ENCODE measurements at places on chromosomes 5 and 9.

GRCh38 chr9:92393686-92394085, 10.7 kb downstream of the OGN start:
- DNase-seq: no peak

DNA sequence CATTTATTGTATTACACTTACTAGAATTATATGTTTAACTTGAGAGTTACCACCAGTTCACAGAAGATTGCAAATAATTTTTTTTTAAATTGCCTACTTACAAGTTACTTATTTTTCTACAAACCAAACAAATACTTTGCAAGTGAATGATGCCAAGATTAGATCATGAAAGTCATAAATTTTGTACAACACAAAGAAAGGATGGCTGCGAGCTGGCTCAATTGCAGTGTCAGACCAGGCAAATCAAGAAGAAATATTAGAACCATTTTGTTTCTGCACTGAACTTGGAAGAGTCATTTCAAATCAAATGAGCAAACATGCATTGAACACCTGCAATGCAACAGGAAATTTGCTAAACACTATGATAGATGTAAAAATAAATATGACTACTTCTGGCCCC, 97.3 kb downstream of the PLCXD3 start:
- no peak for DNase-seq

DNA sequence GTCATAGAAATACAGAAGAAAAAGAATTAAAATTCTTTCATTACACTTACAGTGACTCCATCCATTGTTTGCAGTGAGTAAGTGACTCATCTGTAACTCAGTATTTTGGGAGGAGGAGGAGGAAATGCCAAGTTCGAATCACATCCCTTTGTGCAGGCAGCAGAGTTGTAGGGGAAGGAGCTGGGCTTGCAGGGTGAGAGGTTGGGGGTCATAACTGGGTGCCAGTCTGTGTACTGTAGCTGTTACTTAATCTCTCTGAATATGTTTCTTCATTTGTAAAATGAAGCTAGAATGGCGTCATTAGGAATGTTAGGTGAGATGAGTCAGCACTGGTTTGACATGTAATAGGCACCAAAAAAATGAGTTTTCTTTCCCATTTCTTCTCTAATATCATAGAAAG, 235.7 kb upstream of the ADAMTSL1 start:
- DNase-seq: no peak

GRCh38 chr5:36436306-36436705, 134.6 kb upstream of the RANBP3L start:
- no peak for DNase-seq

DNA sequence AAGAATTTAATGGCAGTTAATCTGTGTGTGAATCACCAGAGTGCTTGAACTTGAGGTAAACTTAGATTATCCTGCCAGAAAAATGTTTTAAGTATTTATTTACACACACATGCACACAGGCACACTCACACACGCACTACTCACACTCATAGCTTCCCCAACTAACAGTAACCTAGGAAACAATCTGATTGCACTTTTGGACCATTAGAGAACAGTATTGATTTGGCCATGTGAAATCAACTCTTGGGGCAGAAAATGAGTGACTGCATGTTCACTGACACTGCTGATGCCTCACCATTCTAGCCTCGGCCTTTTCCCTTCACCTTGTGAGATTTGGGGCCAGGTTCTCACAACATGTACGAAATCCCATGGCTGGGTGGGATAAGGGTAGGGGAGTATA, 64.1 kb downstream of the SLC1A3 start:
- DNase-seq: no peak

GRCh38 chr9:124394596-124394995, 20.6 kb downstream of the PSMB7 start:
- no peak for DNase-seq

DNA sequence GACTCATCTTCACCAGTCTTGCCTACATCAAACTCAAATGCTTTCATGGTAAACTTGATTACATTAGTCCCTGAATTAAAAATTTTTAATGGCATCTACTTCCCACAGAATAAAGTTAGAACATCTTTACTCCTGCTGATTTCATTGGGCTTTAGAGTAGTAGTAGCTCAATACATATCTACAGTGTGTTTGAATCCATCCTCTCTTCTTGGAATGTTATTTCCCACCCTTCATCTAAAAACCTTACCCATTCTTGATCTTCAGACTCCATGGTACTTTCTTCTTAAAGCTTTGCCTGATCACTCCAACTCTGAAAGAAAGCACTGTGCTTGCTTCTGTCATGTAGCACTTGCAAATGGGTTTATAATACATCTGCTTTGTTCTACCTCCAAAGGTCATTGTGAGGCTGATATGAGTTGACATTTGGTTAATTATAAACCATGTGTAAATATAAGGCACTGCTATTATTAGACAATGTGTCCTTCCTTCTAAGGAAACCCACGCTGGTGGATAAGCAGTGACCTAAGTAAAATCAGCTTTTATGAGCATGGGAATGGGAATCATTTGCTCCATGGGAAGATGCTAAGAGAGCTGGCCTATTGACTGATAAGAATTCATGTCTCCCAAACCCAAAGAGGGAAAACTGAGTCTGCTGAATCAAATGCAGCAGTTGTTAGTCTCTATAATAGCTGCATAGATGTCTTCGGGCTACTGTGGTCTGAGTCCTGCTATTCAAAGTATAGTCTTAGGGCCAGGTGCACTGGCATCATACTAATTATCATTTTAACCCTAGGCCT, 7.5 kb upstream of the PRLR start:
- DNase-seq: no peak

- no peak for DNase-seq
Observed at GRCh38 chr5:1783216-1783554, 16.5 kb downstream of the MRPL36 start.

GRCh38 chr5:154293219-154293618, 102.7 kb downstream of the GALNT10 start:
- no peak for DNase-seq

DNA sequence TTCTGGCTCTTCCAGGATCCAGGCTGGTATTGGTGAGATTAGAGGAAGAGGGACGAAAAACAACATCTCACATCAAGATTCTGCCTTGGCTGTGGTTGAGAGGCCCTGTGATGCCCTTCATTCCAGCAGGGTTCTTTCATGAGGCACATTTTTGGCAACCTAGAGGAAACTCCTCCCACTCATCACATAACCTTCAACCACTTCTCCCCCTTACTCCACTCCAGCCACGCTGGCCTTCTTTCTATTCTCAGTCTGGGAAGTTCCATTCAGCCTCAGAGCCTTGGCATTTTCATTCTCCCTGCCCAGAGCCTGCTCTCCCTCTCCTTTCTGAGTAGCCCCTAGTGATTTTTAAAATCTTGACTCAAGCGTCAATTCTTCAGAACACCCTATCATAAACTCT, 337.5 kb downstream of the ZSWIM6 start:
- no peak for DNase-seq

- no peak for DNase-seq
Observed at GRCh38 chr9:68974431-68974830, 39.5 kb downstream of the PRKACG start.

- DNase-seq: no peak
Observed at GRCh38 chr5:35320029-35320428, 89.7 kb upstream of the PRLR start.

DNA sequence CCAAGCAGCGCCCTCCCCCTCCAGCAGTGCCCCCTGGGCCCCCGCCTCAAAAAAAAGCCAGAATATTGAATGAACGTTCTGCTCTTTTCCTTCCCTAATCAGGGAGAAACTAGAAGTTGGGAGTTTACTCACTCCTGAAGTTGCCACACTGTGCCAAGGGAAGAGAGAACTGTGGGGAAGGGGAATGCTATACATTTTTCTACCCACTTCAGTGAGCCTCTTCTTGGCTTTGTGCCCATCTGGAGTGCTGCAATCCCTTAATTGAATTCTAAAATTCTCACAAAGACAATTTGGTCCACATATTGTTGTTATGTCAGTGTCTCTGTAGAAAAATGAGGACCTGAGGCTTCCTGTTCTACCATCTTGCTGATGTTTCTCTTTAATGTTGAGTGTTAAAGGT, 443.7 kb downstream of the DIRAS2 start:
- no peak for DNase-seq

DNA sequence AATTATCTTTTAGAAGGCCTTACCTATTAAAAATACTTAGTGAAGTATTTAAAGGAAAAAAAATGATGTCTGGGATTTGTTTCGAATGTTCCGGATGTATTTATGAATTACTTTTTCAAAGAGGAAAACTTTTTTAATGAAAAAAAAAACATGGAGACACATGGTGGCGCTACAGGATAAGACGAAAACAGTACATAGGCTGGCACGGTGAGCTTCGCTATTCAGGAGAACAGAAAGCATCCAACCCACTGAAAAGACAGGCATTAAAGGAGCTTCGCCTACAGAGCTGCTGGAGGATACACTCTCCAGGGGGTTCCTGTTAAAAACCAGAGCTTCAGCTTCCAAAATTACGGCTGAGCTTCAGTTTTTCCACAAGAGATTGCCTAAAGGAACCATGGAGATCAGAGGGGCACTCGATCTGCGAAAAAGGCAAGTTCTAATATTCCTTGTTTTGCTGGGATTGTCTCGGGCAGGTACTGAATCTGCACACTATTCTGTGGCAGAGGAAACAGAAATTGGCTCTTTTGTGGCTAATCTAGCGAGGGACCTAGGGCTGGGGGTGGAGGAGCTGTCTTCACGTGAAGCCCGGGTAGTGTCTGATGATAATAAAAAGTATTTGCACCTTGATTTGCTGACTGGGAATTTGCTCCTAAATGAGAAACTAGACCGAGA, at the start of gene PCDHB14:
Gene PCDHB14 (plus strand): TSS at position 232 of the 672 bp plus-strand sequence. CDS start 163 bp downstream, at position 395.
- no peak for DNase-seq

DNA sequence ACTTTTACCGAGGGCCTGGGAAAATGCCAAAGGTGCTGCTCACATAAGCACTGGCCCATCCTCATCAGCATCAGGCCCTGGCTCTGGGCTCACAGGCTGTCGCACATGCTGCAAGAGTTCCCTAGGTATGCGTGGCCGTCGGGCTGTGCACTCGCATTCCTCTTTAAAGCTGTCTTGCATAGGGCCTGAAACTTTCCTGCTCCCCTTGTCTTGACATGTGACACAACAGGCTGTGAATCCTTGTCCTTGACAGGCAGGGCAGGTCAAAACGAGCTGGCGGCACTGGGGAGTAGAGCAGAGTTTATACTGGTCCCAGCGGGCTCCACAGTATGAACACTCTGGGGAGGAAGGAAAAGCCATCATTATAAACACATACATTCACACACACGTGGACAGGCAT, 30.7 kb downstream of the TSTD2 start:
- DNase-seq: no peak

DNA sequence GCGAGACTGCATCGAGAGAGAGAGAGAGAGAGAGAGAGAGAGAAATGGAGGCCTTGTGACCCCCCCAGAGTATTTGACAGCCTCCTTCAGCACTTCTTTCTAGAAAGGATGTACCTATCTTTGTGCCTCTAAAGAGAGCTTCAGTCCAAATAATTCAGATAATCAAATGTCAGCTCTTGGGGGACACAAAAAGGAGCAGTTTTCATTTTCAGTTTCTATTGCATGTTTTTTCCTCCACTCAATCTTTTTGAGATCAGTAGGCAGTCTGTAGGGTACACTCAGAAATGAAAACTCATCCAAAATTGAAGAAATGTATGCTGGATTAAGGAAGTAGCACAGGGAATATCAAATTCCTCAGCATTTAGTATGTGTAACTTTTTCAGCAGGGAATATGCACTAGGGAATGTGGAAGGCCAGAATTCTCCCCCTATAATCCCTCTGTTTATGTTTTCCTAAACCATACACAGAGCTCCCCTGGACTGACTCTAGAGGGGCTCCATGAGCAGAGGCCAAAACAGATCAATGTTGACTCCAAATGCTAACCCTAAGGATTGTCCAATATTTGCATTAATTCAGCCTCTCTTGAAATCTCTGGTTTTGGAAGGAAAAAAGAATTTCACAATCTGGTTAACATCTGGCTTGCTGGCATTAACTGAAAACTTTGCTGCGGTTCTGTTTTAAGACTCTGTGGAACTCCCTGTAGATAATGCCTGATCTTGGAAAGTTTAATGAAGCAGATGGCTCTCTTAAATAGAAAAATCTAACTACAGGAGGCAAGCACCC, 250.1 kb downstream of the CEMIP2 start:
- no peak for DNase-seq
